ENCODE measurements at places on chromosomes 5 and 9.
A peak's percentile ranks its signal among the peaks of the same experiment; 100 is the strongest.

GRCh38 chr5:4113905-4114304 is 518.3 kb downstream of the IRX1 start:
- DNase-seq, result no peak

- no peak for DNase-seq
These were observed 1111.8 kb downstream of the TAF11L14 start for GRCh38 chr5:18745988-18746615.

DNA sequence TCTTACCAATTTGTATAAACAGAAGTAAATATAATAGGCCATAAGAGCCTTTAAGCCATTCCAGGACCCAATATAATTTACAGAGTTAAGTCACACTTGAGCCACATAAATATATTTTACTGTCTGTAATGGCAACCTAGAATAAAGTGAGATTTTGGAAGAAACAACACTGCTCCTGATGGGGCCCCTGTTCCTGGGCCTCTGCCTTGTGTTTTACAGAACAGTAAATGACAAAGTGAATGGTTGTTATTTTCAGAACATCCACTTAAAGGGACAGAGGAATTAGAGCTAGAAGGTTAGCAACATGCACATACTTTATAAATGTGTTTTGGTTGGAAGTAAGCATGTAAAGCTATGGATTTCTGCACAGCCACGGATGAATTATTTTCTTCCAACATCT is 3.6 kb downstream of the PTGER4 start:
- DNase-seq, result no peak

GRCh38 chr9:111068771-111069170 is 30.5 kb upstream of the LPAR1 start:
- DNase-seq, result no peak

GRCh38 chr5:886036-886435 is 6.6 kb downstream of the BRD9 start:
- DNase-seq, result no peak

GRCh38 chr5:169554251-169554650 is 29.3 kb upstream of the SPDL1 start:
- DNase-seq, result no peak

DNA sequence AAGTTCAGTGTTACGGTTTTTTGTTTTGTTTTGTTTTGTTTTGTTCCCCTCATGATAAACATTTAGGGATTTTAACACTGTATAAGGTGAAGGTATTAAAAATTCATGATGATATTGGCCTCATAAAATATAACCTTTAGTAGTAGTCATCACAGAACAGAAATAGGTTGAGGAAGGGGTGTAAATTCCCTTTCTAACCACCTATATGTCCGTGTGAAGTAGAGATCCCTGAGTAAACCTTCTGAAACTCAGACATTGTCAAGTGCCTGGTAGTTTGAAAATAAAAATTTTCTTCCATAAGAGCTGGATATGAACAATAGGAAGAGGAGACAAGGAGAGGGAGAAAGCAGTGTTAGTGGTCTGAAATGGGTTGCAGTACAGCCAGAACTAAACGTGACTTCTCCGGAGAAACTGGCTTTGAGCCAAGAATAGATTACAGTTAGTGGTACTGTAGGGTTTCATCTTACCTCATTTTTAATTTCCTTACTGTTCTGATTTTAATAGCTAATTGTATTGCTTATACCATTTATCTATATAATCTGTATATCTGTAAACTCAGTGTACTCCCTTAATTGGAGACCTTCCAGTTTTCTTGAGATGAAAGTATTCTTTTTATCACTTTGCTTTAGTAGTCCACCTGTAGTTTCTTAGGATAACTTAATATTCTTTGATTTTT is 18.3 kb downstream of the UGCG start:
- no peak for DNase-seq

- no peak for DNase-seq
These were observed 5.5 kb downstream of the C5orf15 start for GRCh38 chr5:133962801-133963476.

GRCh38 chr9:124835026-124835557 is 18.2 kb upstream of the WDR38 start:
- peak; percentile 9 for DNase-seq

Measured in amniotic stem cell (primary cell).